AG04449 (cell line): ENCODE measurements at places on chromosomes 16 and 17.
A peak's percentile ranks its signal among the peaks of the same experiment; 100 is the strongest.

DNA sequence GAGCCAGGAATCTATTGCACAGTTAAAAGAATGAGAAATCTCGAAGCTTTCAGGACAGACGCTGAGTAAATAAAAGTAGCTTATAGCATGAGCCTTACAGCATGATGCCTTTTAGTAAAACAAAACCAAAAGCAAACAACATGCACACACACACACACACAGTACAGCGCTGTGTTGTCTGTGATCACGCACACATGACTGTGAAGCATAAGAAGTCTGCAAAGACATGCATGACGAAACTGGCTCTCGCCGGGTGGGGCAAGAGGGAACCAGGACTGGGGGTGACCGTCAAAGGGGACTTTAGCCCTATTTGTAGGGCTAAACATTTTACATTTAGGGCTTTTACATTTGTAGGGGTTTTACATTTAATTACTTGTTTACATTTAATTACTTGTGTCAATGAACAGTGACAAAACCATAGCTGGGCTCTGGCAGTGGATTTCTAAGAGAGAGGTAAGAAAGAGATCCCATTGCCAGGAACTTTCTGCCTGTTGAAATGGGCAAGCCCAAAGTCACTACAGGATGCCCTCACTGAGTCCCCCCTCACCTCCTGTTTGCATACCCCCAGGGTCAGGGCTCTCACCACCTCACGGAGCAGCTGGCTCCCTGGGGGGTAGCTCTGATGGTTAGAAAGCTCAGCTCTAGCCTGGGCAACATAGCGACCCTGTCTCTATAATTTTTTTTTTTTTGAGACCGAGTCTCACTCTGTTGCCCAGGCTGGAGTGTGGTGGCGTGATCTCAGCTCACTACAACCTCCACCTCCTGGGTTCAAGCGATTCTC lies 2.0 kb upstream of the TNFRSF13B start:
- no peak for DNase-seq

DNA sequence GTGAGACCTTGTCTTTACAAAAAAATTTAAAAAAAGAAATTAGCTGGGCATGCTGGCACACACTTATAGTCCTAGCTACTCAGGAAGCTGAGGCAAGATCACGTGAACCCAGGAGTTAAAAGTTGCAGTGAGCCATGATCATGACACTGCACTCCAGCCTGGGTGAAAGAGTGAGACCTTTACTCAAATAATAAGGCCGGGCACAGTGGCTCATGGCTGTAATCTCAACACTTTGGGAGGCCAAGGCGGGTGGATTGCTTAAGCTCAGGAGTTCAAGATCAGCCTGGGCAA lies 11.5 kb upstream of the RIPOR1 start:
- DNase-seq: no peak

GRCh38 chr16:86984343-86984742 lies 332.8 kb downstream of the C16orf95 start:
- DNase-seq: no peak

GRCh38 chr16:54347961-54348360 lies 61.4 kb upstream of the IRX3 start:
- no peak for DNase-seq

GRCh38 chr16:67544844-67545664 lies 16.4 kb downstream of the RIPOR1 start:
- no peak for DNase-seq

DNA sequence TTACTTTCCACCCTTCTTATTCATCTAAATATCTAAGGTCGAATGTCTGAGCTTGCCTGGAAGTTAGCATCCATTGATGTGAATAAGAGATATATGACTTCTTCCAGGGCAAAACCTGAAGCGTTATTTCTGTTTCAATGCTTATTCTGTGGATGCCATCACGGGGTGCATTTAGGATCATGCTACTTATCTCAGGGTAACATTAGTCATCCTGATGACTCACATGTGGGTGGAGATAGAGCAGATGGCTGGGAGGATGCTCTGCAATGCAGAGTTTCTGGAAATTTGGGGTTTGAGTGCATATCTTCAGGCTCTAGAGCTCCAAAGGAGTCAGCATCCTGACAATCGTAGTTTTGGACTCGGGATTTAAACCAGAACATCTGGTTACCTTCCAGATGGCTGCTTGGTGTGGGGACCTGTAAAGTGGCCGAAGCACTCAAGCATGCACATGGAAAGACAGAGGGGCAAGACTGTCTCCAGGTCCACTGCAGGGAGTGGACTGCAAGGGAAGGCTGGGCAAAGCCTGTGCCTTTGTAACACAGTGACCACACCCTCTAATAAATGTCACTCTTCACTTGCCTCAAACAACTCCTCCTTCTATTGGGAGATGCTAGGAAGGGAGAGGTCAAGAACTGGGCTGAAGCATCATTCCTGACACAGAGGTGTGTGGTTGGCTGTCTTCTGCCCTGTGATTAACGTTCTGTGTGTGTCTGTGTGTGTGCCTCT lies 175.2 kb upstream of the SALL1 start:
- DNase-seq: peak; percentile 23

DNA sequence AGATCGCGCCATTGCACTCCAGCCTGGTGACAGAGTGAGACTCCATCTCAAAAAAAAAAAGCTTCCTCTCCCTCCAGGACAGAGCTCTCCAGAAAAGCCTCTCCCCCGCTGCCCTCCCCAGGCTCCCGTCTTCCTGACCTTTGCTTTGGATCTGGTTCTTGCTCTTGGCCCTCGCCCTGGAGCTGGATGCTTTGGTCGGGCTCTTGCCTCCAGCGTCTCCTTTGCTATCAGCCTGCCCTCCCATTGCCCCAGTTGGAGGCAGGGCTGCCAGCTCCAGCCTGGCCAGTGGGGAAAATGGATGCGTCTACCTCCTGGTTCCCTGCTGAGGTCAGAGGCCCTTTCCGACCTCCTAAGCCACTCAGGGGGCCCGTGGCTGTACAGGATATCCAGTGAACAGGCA lies 35.9 kb downstream of the TRARG1 start:
- DNase-seq: no peak

- DNase-seq: no peak
Measured at GRCh38 chr16:57001026-57001679, 11.8 kb downstream of the NLRC5 start.

GRCh38 chr17:17152385-17152784 lies 53.7 kb downstream of the PLD6 start:
- no peak for DNase-seq

DNA sequence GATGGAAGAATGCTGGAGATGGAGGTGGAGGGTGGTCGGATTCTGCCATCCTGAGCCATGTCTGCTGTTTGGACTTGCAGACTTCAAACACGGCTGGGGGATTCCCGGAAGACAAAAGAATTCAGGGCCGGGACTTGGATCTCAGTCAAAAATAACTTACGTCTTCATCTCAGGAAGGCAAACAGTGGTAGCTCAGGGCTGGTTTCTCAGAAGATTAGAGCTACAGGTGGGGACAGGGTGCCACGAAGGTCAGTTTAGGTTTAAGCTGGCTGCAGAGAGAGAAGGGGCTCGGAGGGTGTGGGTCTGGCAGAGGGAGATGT lies 4.3 kb upstream of the RHBDL3 start:
- DNase-seq: no peak

- no peak for DNase-seq
Measured at GRCh38 chr16:50622029-50622428, 59.1 kb downstream of the SNX20 start.

DNA sequence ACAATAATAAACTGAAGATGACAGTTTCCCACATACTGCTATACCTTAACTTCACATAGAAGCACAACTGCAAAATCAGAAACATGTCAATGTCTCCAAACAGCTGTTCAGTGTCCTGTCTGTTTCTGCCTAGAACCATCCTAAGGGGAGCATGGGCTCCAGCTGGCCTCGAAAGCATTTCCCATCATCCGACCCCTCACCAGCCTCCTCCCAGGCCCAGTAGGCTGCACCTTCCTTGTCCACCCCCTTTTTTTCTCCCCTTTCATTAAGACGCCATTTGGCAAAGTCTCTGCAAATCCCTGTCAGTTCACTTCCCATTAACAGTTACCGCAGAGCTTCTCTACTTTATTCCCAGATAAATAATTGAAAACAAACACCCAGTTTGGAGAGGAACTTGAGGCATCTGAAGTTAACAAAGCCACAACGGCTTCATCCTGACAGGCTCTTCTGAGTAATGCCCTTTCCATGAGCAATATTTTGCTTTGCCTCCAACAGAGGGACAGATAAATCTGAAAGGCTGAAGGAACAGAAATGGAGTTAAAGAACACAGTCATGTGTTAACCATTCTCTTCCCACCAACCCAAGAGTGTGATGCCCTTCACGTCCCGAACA lies 65.3 kb downstream of the SLC39A11 start:
- DNase-seq: peak; percentile 44

- DNase-seq: no peak
Measured at GRCh38 chr17:2948721-2949468, 114.5 kb downstream of the OR1D5 start.

DNA sequence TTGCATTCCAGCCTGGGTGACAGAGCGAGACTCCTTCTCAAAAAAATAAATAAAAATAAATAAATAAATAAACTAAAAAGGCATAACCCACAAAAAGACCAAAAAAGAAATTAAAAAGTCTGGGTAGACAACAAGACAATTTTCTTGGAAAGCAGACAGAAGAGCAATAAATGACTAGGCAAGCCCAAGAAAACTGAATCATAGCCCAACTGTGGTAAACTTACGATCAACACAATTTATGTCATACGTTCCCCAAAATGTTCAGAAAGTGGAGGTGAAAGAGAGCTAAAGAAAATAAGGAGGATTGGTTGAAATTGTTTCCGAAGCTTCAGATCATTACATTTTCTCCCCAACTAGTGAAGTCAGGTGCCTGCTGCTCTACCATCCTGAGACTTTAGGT lies 31.3 kb upstream of the C17orf78 start:
- no peak for DNase-seq

- no peak for DNase-seq
Measured at GRCh38 chr16:57539072-57539796, 2.9 kb upstream of the CCDC102A start.

DNA sequence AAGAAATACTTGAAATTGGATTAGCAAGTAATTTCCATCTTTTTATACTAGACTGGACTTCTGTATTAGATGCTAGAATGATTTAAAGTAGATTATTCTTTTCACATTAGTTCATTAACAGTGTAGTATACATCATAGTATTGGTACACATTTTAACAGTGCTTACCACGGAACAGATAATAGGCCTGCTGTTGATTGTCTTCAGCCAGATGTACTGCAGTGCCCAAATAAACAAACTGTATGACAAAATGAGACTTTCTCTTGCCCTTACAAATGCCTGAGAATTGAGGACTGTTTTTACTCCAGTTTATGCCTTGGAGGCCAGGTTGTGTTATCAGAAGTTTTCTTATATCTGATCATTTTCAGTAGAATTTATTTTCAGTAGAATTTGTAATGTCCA lies 631 bp downstream of the EVI2A start:
- DNase-seq: no peak

- DNase-seq: no peak
Measured at GRCh38 chr17:74527756-74528155, 3.5 kb downstream of the CD300LB start.

GRCh38 chr16:30136971-30137605 lies 14.1 kb upstream of the MAPK3 start:
- DNase-seq: no peak

DNA sequence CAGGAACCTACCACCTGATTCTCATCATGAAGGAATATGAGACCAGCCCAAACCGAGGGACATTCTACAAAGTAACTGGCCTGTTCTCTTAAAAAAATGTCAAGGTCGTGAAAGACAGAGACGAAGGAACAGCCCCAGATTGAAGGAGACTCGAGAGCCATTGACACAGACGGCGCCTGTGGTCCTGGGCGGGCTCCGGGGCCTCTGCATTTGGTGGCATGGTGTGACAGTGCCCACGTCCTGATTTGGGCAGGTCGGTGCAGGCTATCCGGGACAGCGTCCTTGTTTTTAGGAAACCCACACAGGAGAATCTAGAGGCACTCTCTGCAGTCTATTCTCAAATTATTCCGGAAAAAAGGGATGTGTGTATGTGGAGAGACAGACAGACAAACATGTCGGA lies 64.1 kb downstream of the ADCY9 start:
- DNase-seq: no peak
